ENCODE measurements at places on chromosomes 13 and 19.

DNA sequence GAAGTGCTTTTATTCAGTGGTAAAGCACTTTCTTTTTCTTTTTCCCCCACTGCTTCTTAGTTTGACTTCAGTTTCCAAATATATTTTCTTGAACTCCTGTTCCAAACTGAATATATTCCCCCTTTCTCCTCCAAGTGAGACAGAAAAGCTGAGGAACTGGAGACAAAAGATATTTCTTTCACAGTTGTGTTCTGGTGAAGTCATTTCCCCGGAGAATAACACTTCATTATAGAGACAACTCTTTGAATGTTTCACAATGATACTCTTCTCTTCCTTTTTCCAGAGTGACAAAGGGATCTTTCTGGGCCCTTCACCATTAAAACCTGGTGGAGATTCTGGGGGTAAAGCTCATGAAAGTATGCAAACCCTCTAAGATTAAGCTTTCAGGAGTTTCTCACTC is 860.8 kb upstream of the SLITRK5 start:
- no peak for DNase-seq

- no peak for DNase-seq
These were observed 107.2 kb upstream of the MLNR start for GRCh38 chr13:49112782-49113525.

- no peak for DNase-seq
These were observed 70.0 kb downstream of the GPC6 start for GRCh38 chr13:93296584-93296983.

DNA sequence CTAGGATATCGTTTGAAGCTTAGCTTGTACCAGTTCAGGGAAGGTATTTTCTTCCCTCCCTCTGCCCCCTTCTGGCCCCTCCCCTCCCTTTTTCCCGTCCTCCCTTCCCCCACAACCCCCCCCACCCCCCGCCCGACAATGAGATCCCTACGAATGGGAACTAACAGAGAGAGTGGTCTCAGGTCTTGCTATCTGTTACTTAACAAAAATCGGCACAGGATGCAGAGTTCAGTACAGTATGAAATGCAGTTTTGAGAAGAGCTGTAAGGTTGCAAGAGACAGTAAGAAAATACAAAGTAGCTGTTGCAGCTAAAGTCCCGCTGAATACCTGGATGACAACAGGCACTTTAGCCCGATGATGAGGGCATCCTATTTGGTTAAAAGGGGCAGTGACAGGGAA is 3.1 kb upstream of the DACH1 start:
- no peak for DNase-seq

DNA sequence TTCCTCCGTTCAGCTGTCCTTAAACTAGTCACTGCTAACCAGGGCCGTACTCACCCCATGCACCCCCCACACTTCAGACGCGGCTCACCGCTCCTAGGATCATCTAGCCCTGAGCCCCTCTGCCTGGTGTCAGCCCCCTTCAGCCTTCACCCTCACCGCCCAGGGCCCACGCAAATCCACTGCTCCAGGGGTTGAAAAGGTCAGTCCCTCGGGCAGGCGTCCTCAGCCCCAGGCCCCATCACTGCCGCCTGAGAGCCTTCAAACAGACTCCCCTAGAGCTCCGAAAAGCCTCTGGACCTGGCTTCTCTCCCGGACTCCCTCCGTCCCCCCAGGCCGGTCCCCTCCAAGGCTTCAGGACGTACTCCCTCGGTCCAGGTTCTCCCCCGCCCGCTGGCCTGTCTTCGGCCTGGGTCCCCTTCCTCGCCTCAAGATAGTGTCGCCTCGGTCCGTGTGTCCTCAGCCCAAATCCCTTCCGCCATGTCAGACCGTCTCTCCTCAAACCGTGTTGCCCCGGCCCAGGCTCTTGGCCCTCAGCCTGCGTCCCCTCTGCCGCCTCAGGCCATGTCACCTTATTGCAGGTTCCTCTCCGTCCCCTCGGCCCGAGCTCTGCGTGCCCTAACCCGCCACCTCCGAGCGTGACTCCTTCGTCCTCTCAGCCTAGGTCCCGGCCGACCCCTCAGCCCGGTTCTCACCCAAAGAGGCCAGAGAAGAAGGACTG is 553 bp downstream of the NAPA start:
- no peak for DNase-seq

GRCh38 chr13:24221007-24221406 is 60.5 kb downstream of the SPATA13 start:
- DNase-seq: no peak

GRCh38 chr13:110714797-110715394 is 1.4 kb downstream of the ING1 start:
- no peak for DNase-seq

DNA sequence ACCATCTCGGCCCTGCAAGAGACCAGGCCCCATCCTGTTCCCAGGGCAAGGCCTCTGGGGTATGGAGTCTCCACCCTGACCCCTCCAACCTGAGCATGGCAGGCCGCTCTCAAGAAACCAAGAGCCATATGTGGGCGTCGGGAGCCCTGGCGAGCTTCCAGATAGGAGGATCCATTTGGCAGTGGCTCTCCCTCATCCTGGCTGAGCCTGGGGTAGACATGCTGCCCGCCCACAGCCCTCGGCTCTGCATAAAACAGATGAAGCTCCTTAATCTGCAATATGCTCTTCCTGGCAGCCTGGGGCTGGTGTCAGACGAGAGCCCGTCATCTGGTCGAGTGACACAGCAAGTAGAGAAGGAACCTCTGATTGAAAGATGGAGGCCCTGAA is 6.1 kb downstream of the ATP13A1 start:
- DNase-seq: no peak

DNA sequence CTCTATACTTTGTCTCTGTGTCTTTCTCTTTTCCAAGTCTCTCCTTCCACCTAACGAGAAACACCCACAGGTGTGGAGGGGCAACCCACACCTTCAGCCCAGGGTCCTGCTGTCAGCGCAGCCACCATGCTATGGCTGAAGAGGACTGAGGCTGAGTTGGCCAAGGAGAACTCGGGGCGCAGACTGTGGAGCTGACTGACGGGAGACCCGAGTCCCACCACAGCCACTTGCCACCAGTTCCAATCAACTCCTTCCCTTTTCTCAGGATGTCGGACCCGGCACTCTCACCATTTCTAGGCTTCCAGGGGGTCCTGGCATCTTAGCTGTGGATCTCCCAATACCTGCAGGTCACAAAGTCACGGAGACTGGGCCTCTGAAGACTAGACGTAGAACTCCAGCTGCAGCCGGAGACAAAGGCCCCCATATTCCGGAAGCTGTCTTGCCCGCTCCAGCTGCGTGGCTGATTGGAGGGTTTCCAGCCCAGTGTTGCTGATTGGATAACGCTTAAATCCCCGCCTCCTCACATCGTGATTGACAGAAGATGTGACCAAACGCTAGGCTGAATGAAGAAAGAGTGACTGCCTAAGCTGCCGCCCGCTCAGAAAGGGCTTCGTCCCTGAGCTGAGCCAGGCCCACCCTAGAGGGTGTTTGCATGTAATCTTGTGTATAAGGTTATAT is 63.6 kb downstream of the ZNF429 start:
- DNase-seq: peak; percentile 97

Measured in CD4-positive, alpha-beta T cell treated with Interleukin-21 for 1 hour (primary cell).